ENCODE measurements at places on chromosomes 12 and 14.
A peak's percentile ranks its signal among the peaks of the same experiment; 100 is the strongest.

DNA sequence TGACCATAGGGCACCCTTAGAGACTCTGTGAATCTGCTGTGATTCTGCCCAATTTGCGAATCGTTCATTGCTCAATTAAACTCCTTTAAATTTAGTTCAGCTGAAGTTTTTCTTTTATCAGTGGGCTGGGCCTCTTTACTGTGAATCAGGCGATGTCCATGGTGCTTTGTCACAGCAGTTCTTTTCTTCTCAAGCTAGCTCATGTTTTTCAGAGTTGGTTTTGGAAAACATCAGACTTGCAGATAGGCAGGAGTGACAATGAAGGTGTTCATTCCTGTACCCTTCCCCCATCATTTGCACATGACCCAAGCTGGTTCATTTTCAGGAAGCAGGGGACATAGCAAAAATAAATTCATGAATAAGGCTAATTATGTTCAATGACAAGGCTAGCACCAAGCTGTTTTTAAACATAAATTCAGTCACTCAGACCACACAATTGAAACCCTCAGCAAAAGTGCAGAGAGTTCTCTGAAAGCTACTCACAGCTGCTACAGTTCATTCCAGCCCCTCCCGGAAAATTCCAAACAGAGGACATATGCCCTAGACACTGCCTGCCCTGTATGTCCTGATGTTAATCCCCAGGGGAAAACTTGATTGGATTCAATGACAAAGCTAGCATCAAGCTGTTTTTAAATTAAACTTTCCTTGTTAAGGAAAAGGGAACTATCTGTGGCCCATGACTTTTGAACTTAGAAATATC is 383.3 kb downstream of the C12orf75 start:
- no peak for DNase-seq

- DNase-seq = no peak
Measured at GRCh38 chr14:89509891-89510290, 92.9 kb upstream of the FOXN3 start.

- no peak for DNase-seq
Measured at GRCh38 chr12:20798554-20798953, 12.0 kb upstream of the SLCO1B3 start.

GRCh38 chr12:80374615-80375014 is 69.4 kb upstream of the PTPRQ start:
- DNase-seq = no peak

DNA sequence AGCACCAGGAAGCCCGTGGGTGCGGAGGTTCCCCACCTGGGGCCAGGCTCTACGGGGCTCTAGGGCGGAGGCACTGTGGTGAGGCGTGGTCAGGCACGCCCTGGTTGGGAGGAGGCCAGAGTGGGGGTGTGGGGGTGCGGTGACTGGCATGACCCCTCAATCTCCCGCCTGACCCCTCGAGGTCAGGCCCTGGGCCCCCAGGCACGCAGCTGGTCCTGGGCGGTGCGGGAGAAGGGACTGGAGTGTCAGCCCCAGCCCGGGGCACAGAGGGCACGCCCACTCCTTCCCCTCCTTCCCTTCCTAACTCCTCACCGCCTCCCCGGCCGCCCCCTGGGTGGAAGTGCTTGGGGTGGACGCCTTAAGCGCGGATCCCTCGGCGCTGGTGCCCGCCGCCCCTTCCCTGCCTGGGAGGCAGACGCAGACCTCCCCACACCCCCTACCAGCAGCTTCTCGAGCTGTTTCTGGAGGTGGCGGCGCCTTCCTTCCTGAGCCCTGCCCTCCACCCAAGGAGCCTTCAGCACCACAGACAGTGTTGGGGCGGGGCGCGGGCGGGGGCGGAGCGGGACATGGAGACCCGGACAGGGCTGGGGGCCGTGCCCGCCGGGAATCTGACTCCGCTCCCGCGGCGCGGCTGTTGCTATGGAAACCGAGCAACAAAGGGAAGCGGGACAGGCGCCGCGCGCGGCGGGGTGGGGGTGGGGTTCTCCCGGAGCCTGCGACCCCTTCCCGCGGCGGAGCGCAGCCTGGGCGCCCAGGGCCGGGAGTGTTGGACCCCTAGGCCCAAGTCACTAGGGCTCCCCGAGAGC is 741 bp upstream of the CRIP2 start:
- peak; percentile 49 for DNase-seq

DNA sequence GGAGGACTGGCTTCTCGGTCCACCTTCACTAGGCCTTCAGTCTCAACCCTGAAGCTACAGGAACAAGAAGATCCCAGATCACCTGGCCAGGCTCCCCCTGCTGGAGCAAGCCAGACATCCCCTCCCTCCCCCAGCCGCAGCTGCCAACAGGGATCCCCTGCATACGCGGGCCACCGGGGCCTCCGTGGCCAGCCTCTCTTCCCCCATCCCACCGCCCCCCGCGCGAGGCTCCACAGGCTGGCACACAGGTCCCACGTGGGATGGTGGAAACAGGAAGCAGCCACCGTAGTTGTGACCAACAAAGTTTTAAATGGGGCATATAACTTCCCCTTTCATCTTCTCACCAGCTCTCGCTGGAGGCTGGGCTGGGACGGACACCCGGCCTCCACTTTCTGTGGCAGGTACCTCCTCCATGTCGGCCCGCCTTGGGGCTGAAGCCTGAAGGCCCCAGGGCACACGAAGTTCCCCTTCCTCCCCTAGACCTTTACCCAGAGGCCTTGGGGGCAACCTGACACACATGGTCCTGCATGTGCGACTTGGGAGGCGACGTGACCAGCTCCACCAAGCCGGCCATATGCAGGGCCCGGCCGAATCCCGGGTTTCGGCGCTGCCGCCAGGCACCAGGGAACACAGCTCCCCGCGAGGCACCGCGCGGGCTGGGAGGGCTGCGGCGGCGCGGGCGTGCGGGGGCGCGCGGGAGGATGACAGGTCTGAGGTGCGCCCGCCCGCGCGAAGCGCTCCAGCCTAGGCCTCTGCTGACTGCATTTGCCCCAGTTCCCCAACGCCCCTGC is 44.4 kb upstream of the PNMA1 start:
- no peak for DNase-seq

GRCh38 chr14:103508521-103509329 is 13.9 kb downstream of the CKB start:
- no peak for DNase-seq
